ENCODE measurements at places on chromosomes 11 and 22.
A peak's percentile ranks its signal among the peaks of the same experiment; 100 is the strongest.

DNA sequence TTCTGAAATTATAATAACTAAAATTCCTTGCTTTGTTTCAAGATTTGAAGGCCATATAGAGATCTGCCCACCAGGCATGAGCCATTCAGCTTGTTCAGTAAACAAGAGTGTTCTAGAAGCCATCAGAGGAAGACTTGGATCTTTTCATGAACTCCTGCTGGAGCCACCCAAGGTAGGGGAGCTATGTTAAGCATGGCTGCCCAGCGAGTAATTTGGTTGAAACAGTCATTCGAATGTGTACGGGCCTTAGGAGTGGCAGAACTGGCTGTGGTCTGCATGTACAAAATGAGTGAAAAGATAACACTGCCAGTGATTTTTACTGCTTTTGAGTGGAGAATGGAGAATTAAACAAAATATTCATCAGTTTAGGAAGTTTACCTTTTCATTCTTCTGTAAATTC lies 103.7 kb downstream of the PPP6R3 start:
- no peak for DNase-seq

DNA sequence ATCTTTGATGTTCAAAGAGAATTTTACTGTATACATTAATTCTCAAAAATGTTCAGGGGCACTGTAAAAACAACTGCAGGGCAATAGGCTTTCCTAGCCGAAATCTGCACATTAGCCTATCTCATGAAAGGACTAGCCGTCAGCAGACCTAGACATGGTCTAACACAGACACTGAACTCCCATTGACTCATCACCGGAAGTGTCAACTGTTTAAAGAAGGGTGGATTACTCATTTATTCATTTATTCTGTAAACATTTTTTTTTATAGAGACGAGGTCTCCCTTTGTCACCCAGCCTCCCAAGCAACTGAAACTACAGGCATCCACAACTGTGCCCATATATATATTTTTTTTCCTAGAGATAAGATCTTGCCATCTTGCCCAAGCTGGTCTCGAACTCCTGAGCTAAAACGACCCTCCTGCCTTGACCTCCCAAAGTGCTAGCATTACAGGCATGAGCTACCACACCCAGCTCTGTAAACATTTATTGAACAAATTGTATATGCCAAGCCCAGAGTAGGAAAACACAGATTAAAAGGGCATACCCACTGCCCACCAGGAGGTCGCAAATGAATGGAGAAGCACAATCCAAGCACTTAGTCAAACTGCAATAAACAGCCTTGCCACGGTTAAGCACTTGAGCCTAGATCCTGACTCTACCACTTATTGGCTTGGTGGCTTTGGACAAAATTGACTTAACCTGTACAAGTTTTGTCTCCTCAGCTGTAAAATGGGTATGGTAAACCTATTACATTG lies 26.6 kb downstream of the RAB30 start:
- DNase-seq, result no peak

DNA sequence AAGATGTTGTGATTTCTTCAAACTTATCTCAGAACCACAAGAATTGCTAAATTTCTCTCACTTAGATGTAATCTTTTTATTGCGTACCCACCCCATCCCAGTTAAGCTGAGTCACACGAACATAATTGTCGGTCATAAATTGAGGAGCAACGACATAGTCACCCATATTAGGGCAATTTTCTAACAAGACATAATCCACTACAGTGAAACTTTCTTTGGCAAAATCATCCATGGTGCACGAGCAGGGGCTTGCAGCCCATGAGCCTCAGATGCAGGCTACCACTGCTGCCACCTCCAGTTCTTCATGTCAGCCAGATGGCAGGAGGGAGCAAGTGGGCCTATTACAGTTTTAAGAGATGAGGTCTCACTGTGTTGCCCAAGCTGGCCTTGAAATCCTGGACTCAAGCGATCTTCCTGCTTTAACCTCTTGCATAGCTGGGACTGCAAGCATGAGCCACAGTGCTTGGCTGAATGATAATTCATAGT lies 70.3 kb upstream of the GRK2 start:
- no peak for DNase-seq

DNA sequence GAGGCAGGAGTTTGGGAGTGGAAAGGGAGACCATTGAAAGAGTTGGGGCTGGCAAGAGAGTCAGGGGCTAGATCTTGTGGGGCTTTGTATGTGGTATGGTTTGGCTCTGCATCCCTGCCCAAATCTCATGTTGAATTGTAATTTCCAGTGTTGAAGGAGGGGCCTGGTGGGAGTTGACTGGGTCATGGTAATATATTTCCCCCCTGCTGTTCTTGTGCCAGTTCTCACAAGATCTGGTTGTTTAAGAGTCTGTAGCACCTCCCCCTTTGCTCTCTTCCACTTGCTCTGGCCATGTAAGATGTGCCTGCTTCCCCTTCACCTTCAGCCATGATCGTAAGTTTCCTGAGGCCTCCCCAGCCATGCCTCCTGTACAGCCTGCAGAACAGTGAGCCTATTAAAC lies 10.1 kb upstream of the RAB3IL1 start:
- DNase-seq, result no peak

GRCh38 chr22:28783786-28784671 lies 11.5 kb downstream of the CCDC117 start:
- no peak for DNase-seq

- DNase-seq, result peak; percentile 72
These were observed 2.3 kb upstream of the DUSP8 start for GRCh38 chr11:1574238-1574932.

GRCh38 chr11:45673441-45673840 lies 8.0 kb upstream of the CHST1 start:
- no peak for DNase-seq

GRCh38 chr11:65274735-65275682 lies 13.2 kb downstream of the POLA2 start:
- DNase-seq, result peak; percentile 86

GRCh38 chr11:32332990-32333319 lies 102.4 kb downstream of the WT1 start:
- no peak for DNase-seq

- DNase-seq, result no peak
These were observed 165.7 kb downstream of the CADM1 start for GRCh38 chr11:115338476-115338875.

DNA sequence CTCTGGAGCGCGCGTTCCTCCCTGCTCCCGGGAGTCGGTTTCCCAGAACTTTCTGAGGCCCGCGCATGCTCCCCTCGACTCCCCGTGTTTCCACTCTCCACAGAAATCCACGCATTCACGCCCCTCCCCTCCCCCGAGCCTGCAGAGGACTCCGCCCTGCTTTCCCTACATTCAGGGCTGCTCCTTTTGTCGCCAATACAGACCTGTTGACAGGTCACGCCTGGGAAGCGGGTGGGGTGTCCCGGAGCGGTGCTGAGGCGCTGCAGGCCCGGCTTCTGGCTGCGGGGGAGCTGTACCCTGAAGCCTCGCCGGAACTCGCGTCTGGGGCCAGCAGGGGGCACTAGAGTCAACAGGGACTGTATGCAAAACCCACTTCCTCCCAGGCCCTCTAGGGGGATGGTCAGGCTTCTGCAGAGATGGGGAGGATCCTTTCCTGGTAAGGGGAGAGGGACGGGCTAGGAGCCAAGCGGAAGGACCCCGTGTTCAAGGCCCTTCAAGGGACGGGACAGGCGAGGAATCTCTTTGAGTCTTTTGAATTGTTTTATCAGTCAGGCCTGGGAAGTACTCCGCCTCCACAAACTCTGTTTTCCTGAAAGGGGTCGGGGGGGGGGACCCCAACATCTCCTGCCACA lies at the start of gene PRAME:
PRAME (minus strand) TSS at position 294 of the 632 bp plus-strand sequence. CDS start 2,433 bp downstream, outside the sequence.
- peak; percentile 89 for DNase-seq

- no peak for DNase-seq
These were observed 51.3 kb downstream of the RPL27A start for GRCh38 chr11:8733852-8734251.

DNA sequence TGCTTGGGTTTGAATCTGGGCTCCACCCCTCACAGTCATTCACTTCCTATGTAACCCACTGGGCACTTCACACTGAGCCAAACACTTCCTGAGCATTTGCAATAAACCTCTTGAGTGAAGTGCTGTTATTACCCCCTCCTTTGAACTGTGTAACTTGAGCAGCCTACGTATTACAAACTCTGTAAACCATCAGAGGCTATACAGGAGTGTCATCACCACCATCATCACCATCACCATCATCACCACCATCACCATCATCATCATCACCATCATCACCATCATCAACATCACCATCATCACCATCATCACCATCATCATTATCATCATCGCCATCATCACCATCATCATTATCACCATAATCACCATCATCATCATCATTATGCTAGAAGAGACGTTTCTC lies 18.4 kb downstream of the RTL6 start:
- no peak for DNase-seq

DNA sequence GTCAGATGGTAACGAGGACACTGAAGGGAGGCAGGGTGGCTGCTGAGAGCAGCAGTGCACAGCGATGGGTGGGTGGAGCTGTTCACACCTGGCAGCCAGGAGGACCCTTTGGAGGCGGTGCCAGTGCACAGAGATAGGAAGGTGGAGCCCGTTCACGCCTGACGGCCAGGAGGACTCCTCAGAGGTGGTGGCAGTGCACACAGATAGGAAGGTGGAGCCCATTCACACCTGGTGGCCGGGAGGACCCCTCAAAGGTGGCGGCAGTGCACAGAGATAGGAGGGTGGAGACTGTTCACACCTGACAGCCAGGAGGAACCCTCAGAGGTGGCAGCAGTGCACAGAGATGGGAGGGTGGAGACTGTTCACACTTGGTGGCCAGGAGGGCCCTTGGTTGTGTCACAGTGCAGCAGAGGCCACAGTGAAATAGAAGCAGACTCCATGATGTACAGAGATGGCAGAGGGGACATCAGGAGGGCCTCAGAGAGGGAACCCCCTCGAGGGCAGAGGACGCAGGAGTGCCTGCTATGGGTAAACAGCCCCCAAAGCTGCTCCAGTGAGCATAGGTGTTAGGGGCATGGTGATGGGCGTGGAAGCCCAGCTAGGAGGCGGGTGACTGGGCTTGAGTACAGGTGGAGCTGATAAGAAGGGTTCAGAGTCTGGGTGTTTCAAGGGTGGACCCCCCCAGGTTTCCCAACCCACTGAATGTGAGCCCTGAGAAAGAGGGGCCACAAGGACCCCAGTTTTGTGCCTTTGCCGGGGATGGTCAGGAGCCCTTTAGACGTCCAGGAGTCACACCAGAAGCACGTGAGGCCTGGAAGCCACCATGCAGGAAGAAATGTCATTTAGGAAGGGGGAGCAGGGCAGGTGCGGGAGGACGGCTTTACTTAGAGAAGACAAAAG lies 566.7 kb downstream of the BRD1 start:
- DNase-seq, result no peak

DNA sequence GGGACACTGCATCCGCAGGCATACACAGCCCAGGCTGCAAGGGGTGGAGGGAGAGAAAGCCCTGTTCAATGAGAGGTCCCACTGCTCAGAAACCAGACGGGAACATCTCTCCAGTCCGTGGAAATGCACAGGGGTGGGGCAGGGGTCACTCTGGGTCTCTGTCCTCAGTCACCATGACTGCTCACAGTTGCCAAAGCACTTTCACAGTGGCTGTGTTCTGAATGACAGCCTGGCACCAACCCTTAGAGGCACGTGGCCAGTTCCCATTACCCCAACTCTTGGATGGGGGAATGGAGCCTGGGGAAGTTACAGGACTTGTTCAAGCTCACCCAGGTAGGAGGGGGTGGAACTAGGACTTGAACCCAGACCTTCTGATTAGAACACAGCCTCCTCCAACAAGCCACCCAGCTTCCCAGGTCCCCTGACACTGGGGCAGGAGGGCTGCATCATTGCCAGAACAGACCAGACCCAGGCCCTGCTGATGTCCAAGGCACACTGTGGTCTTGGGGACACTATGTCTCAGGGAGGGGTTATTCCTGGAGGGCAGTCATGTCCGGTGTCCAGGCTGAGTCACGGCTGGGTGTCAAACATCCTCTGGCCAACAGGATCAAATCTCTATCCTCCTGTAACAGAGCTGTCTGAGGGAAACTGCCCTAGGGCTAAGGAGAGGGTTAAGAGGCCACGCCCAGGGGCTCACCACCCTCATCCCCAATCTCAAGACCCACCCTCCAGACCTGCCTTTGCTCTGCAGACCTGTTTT lies 8.2 kb downstream of the ZNF70 start:
- DNase-seq, result no peak

DNA sequence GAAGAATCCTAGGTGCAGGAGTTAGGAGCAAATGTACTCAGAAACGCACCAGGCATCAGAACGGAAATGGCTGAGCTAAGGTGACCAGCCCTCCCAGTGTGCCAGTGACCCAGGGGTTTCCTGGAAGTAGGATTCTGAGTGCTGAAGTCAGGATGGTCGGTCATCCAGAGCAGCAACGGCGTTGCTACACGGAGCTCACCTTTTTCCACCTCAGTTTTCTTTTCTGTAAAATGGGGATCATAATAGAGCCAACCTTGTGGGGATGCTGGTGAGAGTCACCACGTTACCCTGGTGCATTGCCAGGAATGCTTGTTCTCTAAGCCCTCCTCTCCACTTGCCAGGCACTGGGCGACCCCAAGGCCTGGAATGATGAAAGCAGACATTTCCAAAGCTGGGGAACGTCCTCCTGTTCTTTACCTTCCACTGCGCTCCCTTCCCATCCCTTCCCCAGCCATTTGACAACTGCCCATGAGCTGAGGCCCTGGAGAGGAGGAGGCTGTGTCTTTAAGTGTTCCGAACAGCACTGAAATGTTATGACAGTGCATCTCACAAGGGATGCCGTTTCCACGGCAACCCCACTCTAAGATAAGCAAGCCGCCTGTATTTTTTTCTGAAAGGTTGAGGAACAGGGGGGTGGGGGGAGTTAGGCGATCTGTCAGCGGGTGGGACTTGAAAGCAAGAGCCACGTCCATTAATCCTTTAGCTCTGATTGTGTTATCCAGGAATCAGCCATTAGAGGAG lies 66.8 kb downstream of the TSPAN18 start:
- no peak for DNase-seq

DNA sequence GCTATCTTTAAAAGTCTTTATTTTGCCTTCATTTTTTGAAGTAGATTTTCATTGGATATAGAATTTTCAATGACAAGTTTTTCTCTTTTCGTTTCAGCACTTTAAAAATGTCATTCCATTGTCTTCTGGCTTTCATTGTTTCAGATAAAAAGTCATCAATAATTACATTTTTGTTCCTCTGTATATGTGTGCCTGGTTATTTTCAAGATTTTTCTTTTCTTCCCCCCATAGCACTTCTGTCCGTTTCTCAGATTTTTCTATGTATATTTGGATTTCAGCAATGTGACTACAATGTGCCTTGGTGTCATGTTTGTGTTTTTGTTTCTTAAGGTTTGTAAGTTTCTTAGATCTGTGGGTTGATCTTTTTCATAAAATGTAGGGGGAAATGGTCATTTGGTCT lies 66.3 kb upstream of the HSD17B12 start:
- no peak for DNase-seq

- peak; percentile 40 for DNase-seq
These were observed 13.9 kb downstream of the SCGB1A1 start for GRCh38 chr11:62432695-62433094.

Measured in Calu3 (cell line).